NCI-H2081 treated with DMSO at 0.1 percent for 48 hours (cell line): ENCODE measurements at places on chromosomes 6 and 20.

DNA sequence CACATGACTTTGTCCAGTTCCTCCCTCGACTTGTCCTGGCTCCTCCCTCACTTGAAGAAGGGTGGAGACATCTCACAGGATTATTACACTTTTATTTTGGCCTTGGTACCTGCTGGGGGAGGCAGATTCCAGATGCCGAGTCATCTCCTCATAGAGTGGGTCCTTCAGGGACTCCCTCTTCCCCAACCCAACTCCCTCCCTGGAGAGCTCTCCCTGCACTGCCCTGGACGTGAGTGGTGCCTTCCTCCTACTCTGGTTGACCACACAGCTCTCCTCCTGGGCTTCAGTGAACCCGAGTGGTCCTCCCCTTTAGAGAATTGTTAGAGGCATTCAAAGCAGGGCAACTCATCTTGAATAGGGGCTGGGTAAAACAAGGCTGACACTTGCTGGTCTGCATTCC, 40.9 kb upstream of the MC3R start:
- no peak for DNase-seq

GRCh38 chr20:37228082-37228481, 33.5 kb downstream of the GHRH start:
- DNase-seq, result no peak

DNA sequence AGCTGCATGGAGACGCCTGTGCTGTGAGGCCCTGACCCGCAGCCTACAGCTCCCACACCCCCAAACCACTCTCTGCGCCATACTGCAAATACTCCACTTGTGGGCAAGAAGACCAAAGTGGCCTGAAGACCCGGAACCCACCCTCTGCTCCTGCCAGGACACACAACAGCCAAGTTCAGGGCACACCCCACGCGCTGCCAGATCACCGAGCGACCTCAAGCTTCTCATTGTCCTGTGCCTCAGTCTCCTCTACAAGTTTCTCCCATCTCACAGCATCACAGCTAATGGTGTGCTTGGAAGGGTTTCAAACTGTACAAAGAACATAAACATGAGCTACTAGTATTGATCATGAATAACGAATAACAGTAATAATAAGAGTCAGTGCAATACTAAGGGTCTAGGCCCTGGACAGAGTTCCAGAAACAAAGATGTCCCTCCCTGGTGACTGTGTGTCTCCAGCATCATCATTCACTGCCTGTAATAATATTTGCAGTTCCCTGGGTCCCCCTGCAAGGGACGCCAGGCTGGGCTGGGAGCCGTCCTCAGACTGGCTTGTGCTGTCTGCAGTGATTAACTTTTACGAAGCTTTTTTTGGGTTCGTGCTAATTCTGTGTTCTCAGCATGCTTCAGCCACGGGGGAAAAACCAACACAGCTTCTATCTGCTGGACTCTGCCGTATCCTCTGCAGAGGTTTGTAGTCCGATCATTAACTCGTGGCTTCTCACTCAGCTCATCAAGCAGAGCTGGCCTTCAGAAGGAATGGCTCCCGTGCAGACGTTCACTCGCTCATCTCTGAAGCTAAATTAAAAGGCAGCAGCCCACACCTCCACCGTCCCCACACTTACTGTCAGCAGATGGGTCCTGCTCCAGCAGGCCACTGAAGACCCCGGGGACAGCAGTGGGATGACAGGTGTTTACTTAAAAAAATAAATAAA, 81.6 kb upstream of the MPC1 start:
- no peak for DNase-seq

GRCh38 chr20:9228774-9229450, 160.0 kb downstream of the PLCB4 start:
- DNase-seq, result no peak

DNA sequence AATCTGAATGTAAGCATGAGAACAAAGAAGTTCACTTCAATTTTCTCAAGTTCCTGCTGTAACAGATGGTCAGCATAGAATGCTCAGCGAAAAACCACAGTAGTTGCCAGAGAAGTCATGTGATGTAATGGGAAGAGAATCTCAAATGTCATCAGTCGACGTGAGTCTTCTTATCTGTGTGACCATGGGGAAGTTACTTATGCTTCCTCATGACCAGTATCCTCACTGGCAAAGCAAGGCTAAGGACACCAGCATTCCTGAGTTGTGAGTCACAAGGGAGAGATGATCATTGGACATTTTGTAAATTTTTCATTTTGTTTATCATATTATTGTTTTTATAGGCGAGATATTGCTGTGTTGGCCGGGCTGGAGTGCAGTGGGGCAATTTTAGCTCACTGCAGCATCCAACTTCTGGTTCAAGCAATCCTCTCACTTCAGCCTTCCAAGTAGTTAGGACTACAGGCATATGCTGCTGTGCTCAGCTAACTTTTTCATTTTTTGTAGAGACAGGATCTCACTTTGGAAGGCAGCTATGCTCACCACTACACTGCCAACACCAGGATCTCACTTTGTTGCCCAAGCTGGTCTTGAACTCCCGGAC, 21.9 kb downstream of the SGK1 start:
- no peak for DNase-seq

- DNase-seq, result no peak
Measured at GRCh38 chr6:21527731-21528130, 65.8 kb upstream of the SOX4 start.

- no peak for DNase-seq
Measured at GRCh38 chr6:79733388-79733787, 102.3 kb downstream of the SH3BGRL2 start.

- DNase-seq, result no peak
Measured at GRCh38 chr20:24686156-24686555, 216.7 kb downstream of the SYNDIG1 start.

GRCh38 chr6:34475238-34475682, 9.4 kb downstream of the PACSIN1 start:
- DNase-seq, result no peak

DNA sequence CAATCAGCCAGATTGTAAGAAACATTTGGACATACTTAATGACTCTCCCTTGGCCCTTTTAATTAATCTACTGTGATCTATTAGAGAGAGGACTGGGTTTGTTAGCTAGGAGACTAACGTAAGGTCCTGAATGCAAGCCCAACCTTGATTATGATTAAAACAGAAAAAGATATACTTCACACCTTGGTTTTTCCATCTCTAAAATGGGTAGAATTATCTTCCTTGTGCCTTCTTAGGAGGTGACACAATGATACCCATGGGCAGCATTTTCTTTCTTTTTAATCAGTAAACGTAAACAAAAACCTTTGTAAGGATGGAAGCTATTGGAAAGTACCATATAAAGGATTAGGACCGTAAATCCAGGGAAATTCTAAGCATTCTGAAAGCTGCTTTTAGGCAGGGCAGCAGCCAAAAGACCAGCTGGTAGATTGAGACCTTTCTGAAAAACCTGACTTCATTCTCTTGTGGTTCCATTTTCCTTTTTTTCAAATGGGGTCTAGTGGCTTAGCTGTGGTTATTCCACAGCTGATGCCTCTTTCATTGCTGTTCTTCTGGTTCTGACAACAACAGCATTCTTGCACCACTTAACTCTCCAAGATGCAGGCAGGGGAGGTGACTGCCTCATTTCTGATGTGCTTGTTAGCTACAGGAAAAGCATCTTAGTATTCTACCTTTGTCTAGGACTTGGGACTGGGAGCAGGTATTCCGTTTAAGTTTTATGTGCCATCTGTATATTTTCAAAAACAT, 27.4 kb downstream of the RREB1 start:
- DNase-seq, result no peak

GRCh38 chr6:165701005-165701404, 38.0 kb upstream of the PDE10A start:
- DNase-seq, result no peak

GRCh38 chr20:7540018-7540417, 400.2 kb downstream of the HAO1 start:
- no peak for DNase-seq
